Right lung (tissue), 10 donors: ENCODE measurements at places on chromosomes 16 and 17.

DNA sequence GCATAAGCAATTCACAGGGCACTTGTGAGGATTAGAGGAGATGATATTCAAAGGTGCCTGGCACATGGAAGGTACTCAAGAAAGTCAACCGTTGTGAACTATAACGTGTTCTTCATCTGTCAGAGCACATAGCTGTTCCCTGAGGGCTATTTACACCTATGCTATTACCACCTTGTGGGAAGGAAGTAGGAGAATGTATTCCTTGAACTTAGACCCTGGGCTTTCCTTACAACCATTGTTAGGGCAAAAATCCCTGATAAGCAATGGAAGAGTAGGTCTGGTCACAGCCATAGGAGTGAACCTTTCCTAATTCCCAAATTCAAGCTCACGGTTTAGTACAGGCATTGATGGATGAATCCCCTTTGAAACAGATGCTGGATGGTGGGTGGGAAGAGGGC lies 188.6 kb downstream of the HAPSTR1 start:
- DNase-seq, result no peak

- DNase-seq, result no peak
Observed at GRCh38 chr17:7582396-7583252, 1.0 kb upstream of the MPDU1 start.

DNA sequence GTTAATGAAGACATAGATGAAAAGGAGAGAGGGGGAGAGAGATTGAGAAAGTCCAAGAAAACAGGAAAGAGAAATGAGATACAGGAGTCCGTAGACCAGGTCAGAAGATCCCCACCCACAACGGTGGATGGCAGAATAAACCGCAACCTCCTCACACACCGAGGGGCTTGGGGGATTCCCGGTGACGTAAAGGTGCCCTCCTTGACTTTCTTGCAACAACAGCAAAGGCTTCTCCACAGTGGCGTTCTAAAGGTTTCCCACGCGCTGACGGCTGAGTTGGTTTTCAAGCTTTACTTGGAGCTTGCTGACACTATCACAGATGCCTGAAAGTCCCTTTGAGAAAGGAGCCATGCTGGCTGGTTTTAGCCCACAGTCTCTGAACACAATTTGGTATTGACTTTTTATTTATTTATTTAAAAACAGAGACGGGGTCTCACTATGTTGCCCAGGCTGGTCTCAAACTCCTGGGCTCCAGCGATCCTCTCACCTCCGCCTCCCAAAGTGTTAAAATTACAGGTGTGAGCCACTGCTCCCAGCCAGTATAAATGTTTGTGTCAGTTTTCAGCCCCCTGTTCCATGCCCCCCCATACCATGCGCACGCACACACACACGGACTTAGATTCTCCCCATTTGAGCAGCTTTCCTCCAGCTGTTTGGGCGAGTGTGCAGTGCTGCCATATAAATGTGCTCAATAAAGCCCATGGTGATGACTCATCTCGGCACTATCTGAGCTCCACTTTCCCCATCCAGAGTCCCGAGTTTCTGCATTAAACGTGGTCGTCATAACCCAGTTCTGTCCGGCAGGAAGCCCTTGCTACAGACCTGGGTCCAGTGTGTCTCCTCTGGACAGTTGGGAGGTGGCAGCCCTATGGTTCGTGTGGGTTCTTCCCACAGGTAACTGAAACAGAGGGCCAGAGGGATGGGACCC lies 33.0 kb upstream of the SEC14L1 start:
- DNase-seq, result no peak

DNA sequence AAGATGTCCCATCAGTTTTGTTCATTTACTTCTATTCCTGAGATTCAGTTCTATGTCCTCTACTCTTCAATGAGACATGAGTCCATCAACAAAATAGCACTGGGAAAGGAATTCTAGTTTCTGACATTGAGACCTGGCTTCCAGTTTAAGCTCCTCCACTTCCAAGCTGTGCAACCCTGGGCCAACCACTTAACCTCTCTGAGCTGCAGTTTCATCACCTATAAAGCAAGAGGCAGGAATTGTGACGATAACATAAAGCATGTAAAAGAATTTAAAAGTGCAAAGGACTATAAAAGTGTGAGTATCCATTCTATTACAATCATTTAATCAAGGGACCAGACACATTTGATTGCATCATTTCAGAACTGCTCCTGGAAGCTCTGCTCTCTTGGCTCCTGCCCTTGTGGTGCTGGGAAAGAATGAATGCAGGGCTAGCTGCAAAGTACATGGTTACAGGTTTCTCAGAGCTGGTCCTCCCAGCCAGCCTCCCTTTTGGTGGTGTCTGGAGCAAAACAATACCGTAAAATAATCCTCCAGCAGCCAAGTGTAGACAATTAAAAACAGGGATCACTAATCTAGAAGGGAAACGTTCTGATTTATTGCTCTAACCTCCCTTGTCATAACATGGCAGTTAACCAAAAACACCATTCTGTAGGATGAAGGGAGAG lies 113.9 kb downstream of the VPS53 start:
- no peak for DNase-seq

DNA sequence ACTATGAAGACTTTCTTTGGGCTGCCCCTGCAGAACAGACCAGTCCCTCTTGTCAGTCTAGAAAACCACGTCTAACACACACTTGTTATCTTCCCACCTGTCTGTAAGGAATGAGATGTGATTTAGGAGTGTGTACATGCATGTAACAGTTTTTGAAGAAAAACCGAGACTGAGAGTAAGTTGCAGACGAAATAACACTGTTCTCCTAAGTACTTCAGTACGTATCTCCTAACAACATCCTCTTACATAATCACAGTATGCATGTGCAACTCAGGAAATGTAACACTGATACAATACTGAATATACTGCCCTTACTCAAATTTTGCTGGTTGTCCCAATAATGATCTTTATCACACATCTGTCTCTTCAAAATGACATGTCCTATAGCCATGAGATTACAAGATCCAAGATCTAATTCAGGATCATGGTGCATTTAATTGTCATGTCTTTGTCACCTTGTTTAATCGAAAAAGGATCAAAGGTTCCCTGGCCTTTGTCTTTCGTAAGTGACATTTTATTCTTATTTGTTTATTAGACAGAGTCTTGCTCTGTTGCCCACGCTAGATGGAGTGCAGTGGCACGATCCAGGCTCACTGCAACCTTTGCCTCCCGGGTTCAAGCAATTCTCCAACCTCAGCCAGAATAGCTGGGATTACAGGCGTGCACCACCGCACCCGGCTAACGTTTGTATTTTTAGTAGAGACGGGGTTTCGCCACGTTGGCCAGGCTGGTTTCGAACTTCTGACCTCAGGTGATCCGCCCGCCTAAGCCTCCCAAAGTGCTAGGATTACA lies 25.6 kb downstream of the CREBBP start:
- no peak for DNase-seq

DNA sequence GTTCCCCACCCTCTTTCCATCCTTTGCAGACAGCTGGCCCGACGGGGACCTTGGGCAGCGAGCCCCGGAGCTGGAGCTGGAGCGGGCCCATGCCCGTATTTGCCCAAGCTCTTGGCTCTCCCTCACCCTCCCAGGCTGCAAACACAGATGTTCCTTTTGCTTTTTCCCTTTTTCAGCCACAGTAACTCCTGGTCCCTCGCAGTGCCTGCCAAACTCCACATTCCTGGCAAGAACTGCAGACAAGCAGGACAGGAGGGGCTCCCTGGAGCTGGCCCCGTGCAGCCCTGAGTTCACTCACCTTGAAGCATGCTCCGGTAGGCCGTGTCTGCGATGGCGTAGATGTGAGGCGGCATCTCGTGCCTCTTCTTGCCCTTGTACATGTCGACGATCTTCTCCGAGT lies 33.9 kb downstream of the MYH11 start:
- DNase-seq, result no peak

GRCh38 chr17:50396261-50397110 lies 837 bp downstream of the LRRC59 start:
- DNase-seq, result peak; percentile 27

- peak; percentile 75 for DNase-seq
Observed at GRCh38 chr16:88770461-88771293, 14.3 kb downstream of the PIEZO1 start.
